ENCODE measurements at places on chromosomes 6 and 20.
A peak's percentile ranks its signal among the peaks of the same experiment; 100 is the strongest.

GRCh38 chr20:10447028-10447427 lies 11.9 kb downstream of the SLX4IP start:
- DNase-seq: no peak

- DNase-seq: no peak
Observed at GRCh38 chr20:60056407-60057122, 98.3 kb downstream of the CDH26 start.

- no peak for DNase-seq
Observed at GRCh38 chr6:45442716-45443115, 65.0 kb upstream of the SUPT3H start.

DNA sequence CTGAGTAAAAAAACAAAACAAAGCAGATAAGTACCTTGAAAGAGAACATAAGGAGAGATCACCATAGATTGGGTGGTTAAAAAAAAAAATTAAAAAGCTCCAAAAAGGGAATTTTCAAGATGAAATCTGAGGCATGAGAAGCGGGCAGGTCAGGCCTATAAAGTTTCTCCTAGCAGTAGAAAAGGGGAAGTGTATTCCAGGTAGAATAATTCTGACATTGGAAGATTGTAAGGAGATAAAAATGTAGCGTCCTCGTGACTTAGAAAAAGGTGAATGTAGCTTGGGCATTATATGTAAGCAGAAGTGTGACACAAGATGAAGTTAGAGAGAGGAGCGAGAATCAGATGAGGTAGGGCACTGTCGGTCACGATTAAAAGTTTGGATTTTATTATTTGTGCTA lies 9.1 kb upstream of the ADGRB3 start:
- DNase-seq: no peak

GRCh38 chr20:22800129-22800528 lies 215.8 kb upstream of the FOXA2 start:
- DNase-seq: no peak

DNA sequence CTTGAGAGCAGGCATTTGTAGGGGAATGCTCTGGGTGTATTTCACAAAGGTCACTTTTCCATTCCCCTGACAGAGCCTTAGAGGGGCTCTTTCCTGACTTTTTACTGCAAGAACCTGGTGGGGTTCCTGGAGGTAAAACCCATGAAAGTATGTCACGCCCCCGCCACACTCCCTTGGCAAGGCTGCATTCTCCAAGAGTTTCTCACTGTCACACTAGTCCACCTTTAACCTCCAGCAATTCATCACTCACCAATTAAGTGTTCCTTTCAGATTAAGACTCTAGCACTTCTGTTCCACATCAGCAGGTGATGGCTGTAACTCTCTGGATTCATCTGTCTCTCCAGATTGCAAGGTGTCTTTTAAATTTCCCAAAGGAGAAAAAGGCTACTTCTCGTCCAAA lies 32.7 kb upstream of the NKX2-4 start:
- no peak for DNase-seq

GRCh38 chr6:38846844-38847243 lies 131.7 kb downstream of the DNAH8 start:
- no peak for DNase-seq

DNA sequence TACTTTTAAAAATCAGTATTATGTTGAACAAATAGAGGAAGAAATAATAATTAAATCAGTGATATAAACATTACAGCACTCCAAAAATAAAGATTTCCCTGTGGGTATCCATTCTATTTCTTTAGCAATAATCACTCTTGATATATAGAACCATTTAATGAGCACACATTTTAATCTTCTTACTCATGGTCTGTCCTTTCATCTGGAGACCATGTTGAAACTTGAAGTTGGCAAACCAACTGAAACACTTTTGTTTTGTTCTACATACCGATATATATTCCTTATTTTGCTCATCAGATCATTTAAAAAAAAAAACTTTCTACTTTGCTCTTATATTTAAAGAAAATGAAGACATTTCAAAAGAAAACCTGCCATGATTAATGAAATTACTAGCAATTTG lies 13.4 kb downstream of the C6orf58 start:
- DNase-seq: no peak

DNA sequence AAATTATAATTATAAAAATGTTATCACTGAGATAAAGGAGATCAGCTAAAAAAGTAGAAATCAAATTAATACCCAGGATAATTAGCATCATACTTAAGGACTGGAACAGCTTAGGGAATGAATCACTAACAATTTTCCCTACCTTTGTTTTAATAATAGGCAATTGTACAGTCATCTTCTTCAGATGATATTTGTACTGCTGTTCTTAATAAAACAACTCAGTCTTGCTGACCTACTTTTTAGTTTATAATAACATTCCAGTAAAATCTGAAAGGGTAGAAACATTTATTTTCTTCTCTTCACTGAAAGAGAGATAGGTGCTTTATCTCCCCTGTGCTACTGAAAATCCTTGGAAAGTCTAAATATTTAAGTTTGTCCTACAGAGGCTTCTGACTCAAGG lies 271.2 kb upstream of the THEMIS start:
- DNase-seq: no peak

DNA sequence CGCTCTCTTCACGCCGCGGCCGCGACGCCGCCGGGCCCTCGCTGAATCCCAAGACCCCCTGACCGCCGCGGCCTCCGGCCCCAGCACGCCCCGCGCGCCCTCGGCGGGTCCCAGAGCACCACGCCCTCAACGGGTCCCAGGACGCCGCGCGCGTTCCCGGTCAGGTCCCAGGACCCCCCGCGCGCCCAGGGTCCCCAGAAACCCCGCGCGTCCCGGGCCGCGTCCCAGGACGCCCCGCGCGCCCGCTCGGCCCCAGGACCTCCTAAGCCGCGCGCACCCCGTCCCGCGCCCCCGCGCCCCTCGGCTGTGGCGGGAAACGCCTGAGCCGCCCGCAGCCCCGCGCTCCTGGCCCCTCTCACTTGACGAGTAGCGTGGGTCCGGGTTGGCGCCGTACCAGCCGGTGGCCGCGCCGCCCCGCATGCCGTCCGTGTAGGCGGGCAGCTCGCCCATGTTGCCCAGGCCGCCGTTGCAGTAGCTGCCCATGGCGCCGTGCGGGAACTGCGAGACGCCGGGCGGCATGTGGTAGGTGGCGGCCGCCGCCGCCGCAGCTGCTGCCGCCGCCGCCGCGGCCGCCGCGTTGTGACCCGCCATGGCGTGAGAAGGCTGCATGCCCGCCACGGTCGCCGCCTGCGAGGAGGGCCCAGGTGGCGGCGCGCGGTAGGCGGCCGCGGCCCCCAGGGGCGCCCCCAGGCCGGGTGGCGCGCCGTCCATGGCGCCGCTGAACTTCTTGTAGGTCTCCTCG lies 556 bp downstream of the NKX2-4 start:
- DNase-seq: peak; percentile 50

GRCh38 chr6:76418560-76419223 lies 346.2 kb upstream of the IMPG1 start:
- no peak for DNase-seq

DNA sequence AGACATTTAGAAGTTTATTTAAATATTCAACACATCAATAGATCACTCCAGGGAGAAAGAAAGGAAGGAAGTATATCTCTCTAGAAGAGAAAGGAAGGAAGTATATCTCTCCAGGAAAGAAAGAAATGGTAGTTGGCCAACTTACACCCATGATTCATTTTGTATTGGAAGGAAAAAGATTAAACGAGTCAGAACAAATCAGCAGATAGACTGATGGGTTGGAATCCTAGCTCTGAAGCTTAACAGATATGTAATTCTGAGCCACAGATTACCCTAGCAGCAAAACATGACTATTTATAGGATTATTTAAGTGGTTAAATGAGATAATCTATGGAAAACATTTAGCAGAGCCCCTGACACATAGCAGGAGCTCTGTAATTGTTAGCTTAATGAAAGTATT lies 27.1 kb downstream of the COL12A1 start:
- DNase-seq: no peak

- DNase-seq: peak; percentile 40
Observed at GRCh38 chr20:48335308-48336050, 492.3 kb downstream of the PREX1 start.

DNA sequence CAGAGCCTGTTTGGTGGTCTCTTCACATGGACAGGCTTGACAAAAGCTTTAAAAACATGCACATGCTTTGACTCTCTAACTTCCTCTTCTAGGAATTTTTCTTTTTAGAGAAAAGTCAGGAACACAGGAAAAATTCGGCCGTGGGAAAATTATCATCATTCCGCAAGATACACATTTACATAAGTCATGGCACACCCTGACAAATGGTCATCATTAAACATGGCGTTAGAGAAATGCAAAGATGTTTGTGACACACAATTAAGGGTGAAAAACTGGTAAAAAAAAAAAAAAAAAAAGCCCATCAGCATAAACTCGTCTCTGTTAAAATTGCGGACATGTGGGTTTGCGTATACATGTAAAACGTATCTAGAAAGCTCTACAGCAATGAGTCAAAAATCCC lies 134.2 kb upstream of the AGPAT4 start:
- no peak for DNase-seq
